NCI-H774 (cell line): ENCODE measurements at places on chromosomes 1 and 21.

- no peak for DNase-seq
These were observed 79.8 kb upstream of the CYYR1 start for GRCh38 chr21:26652854-26653253.

DNA sequence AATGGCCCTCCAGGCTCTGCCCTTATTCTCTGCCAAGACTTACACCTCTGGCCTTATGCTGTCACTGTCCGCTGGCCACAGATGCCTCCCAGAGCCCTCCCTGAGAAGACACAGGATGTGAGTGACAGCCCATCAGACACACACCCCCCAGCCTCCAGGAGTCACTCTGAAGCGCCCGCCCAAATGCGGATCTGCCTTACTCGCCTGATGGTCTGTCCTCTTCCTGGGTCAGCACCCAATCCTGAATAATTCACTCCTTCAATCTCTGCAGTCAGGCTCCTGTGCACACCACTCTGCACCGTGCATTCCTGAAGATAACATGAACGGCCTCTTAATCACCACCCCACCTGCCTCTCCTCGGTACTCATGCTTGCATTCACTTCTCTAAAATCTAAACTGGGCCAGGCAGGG is 14.7 kb downstream of the CLSTN1 start:
- DNase-seq: no peak

DNA sequence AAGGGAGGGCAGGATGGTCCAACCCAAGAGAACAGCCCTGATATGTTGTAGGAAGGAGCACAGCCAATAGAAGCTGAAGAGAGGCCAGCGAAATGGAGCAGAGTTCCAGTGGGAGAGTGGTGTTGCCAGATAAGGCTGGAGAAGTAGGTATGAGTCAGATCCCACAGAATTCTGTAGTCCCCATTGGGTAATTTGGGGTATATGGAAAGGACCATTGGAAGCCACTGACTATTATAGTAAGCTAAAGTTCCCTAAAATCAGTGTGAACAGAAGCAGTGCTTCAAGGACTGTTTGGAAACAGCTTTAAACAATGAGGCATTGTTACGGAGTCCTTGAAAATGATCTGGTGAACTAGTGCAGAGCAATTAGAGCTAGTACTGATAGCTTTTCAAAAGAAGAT is 63.0 kb downstream of the DISP1 start:
- no peak for DNase-seq

DNA sequence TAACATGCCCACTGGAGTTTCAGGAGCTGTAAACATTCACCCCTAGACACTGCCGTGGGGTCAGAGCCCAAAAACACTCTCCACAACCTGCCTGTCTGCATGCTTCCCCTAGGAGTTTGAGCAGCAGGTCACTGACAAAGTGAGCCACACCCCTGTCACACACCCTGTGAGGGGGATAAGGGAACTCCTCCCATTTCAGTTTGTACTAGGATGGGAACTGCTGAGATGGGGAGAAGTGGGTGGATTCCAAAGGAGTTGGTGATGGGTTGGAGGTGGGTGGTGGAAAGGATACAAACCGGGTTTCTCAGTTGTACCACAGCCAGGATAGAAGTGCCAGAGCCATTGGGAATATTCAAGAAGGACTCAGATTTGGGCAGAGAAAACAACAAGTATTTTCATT is 140.2 kb downstream of the MIS18A start:
- no peak for DNase-seq

DNA sequence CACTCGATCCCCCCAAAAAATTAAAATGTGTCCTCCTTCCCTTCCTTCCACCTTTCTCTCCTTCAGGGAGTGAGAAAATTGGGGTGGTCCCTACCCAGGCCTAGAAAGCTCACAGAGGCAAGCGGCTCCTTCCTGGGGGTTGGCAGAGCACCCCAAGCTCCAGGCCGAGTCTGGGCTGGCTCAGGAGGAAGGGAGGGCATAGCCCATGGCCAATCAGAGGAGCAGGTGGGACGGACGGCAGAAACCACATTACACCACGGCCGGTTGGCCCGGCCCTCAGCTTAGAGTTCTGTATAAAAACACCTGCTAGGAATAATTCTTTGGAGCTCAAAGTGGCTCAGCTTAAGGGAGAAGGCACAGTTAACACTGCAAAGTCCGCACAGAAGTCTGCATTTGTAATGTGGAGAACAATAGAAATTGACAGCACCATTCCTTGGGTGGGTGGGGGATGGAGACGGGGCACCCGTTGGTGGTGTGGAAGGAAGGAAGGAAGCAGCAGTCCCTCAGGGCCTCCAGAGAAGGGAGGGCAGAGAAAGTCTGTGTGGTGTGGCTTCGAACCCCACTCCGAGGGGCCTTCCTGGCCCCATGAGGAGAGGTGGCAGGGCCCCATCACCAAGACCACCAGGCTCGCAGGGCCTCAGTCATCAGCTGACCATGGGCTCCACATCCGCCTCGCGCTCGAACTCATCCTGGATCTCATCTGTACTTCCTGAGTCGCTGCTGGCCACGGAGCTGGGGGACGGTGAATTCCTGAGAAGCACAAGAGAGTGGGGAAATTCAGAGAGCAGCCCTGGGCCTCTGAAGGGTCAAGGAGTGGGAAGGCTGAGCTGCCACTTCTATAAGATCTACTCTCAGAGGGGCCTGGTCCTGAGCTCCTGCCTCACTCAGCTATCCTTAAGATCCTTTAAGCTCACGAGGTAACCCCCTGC is 5.8 kb upstream of the ALDH4A1 start:
- DNase-seq: no peak

- DNase-seq: no peak
These were observed 31.5 kb upstream of the C1orf198 start for GRCh38 chr1:230899841-230900251.

DNA sequence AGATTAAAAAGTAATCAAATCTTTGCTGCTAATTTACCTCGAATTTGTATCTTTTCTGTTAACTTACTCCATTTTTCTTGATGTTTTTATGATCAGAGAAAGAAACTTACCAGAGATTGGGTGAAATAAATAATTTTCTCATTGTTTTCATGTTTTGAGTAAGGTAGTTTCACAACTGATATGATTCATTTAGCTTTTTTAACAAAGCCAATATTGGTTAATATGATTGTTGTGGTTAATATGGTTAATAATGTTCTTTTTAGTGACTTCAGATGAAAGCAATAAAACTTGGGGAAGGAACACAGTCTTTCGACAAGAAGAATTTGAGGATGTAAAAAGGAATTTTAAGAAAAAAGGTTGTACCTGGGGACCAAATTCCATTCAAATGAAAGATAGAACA is 48.1 kb downstream of the MAP3K21 start:
- DNase-seq: no peak

DNA sequence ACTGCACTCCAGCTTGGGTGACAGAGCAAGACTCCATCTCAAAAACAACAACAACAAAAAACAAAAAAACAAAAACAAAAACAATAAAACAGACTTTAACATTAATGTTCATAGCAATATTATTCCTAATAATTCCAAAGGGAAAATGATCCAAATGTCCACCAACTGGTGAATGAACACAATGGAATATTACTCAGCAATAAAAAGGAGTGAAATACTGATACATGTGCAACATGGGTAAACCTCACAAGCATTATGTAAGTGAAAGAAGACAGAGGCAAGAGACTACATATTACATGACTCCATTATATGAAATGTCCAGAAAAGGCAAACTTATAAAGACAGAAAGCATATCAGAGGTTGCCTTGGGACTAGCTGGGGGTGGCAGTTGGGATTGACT is 6.1 kb upstream of the TTF2 start:
- DNase-seq: no peak

GRCh38 chr21:18476639-18477038 is 73.1 kb upstream of the TMPRSS15 start:
- DNase-seq: no peak

DNA sequence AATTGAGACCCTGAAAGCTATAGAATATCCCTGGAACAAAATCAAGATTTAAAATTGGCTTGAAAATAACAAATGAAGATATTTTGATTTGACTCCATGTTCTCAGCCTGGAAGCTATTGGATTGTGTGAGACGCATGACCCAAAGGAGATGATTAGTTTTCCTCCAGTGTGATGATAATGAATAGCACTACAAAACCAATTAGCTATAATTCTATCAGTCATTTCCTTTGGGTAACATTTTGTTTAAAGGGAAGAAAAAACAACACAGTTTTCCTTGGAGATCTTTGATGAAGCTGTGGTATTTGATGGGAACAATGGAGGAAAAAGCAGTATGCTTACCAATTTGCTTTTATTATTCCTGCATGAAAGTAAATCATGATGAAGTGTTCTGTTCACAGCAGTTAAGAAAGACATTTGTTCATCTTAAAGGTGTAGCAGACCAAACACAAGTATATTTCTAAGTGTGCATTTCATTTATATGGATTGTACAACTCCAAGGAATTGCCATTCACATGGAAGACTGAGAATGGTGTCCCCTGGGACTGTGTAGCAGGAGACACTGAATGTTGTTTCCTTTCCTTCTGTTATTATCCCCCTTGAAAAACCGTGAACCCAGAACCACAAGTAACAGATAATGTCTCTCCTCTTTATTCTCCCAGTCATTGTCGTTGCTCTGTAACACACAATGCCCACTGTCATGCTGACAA is 111.4 kb downstream of the CACHD1 start:
- no peak for DNase-seq

- no peak for DNase-seq
These were observed 541.7 kb downstream of the SMYD3 start for GRCh38 chr1:245965398-245965797.

- DNase-seq: no peak
These were observed 18.4 kb downstream of the ERI3 start for GRCh38 chr1:44336668-44337067.

DNA sequence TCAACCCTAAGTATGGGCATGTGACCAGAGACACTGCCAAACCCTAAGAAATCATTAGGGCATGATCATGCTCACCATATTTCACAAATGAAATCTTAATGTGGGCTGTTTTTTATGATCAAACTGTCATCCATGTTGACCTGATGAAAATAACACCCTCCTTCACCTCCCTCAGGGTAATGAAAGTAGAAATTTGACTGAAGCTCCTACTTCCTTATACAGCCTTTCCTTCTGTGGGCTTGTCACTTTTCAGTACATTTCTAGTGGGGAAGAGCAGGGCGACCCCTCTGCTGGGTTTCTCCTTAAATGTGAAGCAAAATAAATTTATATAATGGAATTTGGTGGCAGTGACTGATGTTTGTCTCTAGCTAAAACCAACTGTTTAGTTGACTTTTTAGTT is 25.9 kb downstream of the IVNS1ABP start:
- no peak for DNase-seq

DNA sequence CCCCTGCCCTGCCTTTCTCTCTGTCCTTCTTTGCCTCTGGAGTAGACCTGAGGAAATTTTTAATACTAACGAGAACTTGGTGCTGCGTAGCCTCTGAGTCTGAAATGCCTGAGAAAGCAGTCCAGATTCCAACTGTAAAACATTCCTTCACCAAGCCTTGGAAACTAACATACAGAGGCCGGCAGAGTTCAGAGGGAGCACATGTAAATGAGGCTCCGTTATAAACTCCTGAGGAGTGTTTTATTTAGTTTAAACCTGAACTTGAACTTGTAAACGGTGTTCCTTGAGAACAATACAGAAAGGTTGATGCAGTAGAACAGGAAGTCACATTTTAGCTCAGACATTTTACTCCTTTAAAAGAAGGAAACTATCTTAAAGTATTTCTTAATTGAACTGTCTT is 280.7 kb downstream of the TM2D1 start:
- no peak for DNase-seq

DNA sequence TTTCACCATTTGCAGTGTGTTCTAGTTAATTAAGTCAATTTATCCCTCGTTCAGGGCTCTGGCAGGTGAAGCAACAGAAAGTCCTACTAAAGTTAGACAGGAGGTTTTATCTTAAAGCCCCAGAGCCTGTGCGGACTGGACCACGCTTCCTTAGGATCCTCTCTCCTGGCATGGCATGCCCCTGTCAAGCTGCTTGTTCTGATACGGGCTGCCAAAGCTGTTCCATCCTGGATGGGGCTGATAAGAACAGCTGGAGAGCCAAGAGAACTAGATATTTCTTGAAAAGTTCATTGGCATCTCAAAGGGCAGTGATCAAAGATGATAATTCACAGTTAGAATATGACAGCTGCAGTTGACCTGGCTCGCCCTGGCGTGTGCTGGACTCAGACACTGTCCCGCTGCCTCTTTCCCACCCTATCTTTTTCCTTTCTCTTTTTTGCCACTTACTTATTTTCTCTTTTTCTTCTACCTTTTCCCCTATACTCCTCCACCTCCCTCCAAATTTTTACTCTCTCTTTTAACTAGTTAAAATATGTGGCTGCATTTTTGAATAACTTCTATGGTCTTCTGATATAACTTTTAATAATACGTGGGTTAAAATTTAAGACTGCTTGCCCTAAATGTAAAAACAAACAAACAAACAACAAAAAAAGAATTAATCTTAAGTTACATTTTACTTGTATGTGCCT is 96.7 kb downstream of the ABCA4 start:
- DNase-seq: no peak

DNA sequence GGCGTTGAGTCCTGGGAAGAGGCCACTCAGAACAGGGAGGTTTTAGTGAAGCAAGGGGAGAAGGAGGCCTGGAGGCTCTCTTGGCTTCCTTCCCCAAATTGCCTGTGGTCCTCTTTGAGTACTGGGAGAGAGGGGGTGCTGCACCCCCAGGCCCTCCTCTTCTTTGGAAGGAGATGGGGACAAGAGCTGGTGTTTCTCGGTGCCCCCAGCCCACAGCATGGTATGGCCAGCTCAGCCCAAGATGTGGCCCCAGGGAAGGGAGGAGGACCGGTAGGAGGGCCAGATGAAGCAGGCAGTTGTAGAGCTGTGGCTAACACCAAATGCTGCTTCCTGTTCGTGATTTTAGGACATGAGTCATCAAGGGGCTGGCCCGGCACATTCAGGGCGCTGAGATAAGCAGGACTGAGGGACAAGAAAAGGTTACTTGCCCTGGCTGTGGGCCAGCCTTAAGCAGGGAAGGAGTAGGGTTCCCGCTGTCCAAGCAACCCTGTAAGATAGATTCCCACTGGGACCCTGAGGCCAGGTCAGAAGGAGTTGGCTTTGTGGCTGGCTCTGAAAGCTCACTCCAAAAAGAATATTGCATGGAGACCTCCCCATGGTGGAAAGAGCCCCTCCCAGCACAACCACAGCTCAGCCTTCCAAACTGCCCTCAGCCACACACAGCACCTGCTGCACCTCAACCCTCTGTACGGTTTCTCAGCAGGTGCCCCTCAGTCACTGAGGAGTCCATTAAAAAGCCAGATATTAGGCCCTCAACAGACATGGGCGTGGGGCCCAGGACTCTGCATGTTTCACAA is 4.9 kb upstream of the TNFRSF1B start:
- DNase-seq: no peak

DNA sequence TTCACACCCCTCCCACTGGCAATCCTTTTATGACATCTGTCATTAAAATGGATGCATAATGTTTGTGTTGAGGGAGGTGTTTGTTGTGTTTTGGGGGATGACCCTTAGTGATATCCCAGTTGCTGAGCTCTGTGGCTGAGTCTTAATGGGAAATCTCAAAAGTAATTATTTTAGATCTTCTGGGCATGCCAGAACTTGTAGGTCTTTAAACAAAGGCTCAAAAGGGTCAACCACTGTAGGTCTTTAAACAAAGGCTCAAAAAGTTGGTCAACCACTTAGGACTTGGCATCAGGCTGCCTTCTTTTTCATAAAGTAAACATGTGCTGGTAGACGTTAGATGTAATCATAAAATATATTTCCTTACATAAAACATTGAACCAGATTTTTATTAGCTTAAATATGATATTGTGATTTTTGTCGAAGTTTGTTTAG is 78.0 kb downstream of the CDC14A start:
- DNase-seq: no peak

GRCh38 chr1:97247196-97247595 is 525.6 kb downstream of the PTBP2 start:
- no peak for DNase-seq
